ENCODE measurements at places on chromosomes 7 and 10.

DNA sequence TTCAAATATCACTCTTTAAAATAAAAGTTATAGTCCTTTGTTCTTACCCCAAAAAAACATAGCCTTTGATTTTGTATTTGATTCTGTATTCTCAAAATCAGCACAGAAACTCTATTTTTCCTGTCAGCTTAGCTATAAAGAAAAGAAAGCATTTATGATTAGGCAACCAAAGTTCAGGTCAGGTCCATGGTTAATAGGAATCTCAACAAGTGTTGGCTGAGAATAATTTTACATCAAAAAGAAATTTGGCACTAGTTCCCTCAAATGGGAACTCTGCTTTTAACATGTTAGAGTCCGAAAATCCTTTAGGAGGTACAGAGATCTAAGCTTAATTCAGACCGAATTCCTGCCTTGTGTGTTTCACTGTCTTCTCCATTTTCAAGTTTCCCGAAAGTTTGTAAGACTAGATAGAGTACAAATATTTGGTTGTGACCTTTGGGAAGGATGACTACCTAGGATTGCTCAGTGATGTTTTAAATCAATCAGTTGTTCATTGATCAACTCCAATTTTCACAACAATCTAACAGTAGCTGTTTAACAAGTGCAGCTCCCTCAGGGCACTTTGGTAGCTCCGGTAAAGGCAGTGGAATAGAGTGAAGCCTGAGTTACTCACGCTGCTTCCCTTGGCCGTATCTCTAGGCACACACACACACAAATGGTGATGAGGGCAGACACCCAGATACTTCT, 8.8 kb upstream of the ENO4 start:
- DNase-seq: no peak

- DNase-seq: no peak
Observed at GRCh38 chr10:27621461-27621860, 117.4 kb downstream of the RAB18 start.

GRCh38 chr7:1947586-1948217, 277.6 kb downstream of the ELFN1 start:
- DNase-seq: no peak

- DNase-seq: no peak
Observed at GRCh38 chr10:95606922-95607321, 45.8 kb upstream of the SORBS1 start.

DNA sequence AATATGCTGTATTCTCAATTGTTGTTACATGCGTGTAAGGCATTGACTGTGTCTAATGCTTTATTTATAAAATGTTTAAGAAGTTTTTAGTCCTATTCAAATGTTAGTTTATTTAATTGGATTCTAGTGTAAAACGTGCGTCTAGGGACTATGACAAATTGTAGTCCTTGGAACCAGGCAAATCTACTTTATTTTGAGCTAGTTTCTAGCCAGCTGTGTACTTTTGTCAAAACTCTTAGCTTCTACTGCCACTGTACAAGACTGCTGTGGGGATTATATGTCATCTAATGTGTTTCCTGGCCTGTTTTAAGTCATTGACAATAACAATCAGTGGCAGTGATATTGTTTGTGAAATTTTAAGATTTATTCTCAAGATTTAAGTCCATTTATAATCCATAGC, 220.5 kb upstream of the SEMA3D start:
- no peak for DNase-seq
